Neural progenitor cell (in vitro differentiated cells): ENCODE measurements at places on chromosomes 1 and 21. TPM values are rescaled to one million over a fixed set of nuclear protein-coding genes. Genes with fewer than 3 reads are reported as not detected.

CD55 gene
- total RNA-seq, result 9.0 and 11.5 TPM in 2 replicates

OR10J5 gene
- not detected in 2 replicates for total RNA-seq

RNF186 gene
- not detected in 2 replicates for total RNA-seq

DMRTA2 gene
- total RNA-seq, result 0.46 TPM in 1 of 2 replicates, not detected in the other

ANP32E gene
- 108 and 201 TPM in 2 replicates for total RNA-seq

TTC24 gene
- total RNA-seq, result not detected in 2 replicates

SLC44A3 gene
- total RNA-seq, result 0.25 and 1.7 TPM in 2 replicates

ERRFI1 gene
- total RNA-seq, result 35.3 and 44.8 TPM in 2 replicates

DCDC2B gene
- not detected in 2 replicates for total RNA-seq

NBPF4 gene
- not detected in 2 replicates for total RNA-seq

DTL gene
- 62.4 and 76.6 TPM in 2 replicates for total RNA-seq

KRTCAP2 gene
- 37.8 and 100 TPM in 2 replicates for total RNA-seq

CD34 gene
- 0.12 and 0.43 TPM in 2 replicates for total RNA-seq

KIF17 gene
- 2.2 and 4.0 TPM in 2 replicates for total RNA-seq

GSTM5 gene
- total RNA-seq, result 0.62 TPM in 1 of 2 replicates, not detected in the other

INTS3 gene
- 45.1 and 58.8 TPM in 2 replicates for total RNA-seq

F3 gene
- 2.3 and 6.4 TPM in 2 replicates for total RNA-seq

OR2T29 gene
- total RNA-seq, result not detected in 2 replicates

GART gene
- total RNA-seq, result 108 and 129 TPM in 2 replicates

C8A gene
- not detected in 2 replicates for total RNA-seq

FCGR1A gene
- total RNA-seq, result not detected in 2 replicates

CD1E gene
- not detected in 2 replicates for total RNA-seq

TMEM61 gene
- total RNA-seq, result not detected in 2 replicates

OPN3 gene
- total RNA-seq, result 37.8 and 53.5 TPM in 2 replicates

HSPB7 gene
- total RNA-seq, result not detected in 2 replicates

KLF17 gene
- not detected in 2 replicates for total RNA-seq

COP1 gene
- 71.3 and 98.5 TPM in 2 replicates for total RNA-seq

HPDL gene
- 0.64 and 2.4 TPM in 2 replicates for total RNA-seq

DIRAS3 gene
- total RNA-seq, result 0.12 and 1.3 TPM in 2 replicates

SLC45A1 gene
- total RNA-seq, result 1.1 and 3.3 TPM in 2 replicates

EFCAB7 gene
- 10.2 and 20.4 TPM in 2 replicates for total RNA-seq

CCDC190 gene
- not detected in 2 replicates for total RNA-seq

CFHR5 gene
- not detected in 2 replicates for total RNA-seq

TEKT2 gene
- total RNA-seq, result 2.7 and 7.4 TPM in 2 replicates

MSH4 gene
- total RNA-seq, result 0.09 TPM in 1 of 2 replicates, not detected in the other

LORICRIN gene
- total RNA-seq, result not detected in 2 replicates

PGLYRP4 gene
- total RNA-seq, result not detected in 2 replicates

ITSN1 gene
- 103 and 136 TPM in 2 replicates for total RNA-seq

GCSAML gene
- total RNA-seq, result not detected in 2 replicates

RIPK4 gene
- 1.3 and 2.3 TPM in 2 replicates for total RNA-seq

NR5A2 gene
- total RNA-seq, result 0.12 TPM in 1 of 2 replicates, not detected in the other

CELA3A gene
- total RNA-seq, result not detected in 2 replicates

KRTAP6-2 gene
- not detected in 2 replicates for total RNA-seq

TMEM81 gene
- 2.1 and 3.3 TPM in 2 replicates for total RNA-seq

KCNJ6 gene
- total RNA-seq, result not detected in 2 replicates

UMODL1 gene
- 0.09 TPM in 1 of 2 replicates, not detected in the other for total RNA-seq

COL9A2 gene
- total RNA-seq, result 3.7 and 14.8 TPM in 2 replicates

TMEM82 gene
- 0.56 TPM in 1 of 2 replicates, not detected in the other for total RNA-seq

CELA3B gene
- total RNA-seq, result not detected in 2 replicates

GUK1 gene
- 87.7 and 119 TPM in 2 replicates for total RNA-seq

CLDN17 gene
- total RNA-seq, result not detected in 2 replicates
